ENCODE measurements at places on chromosomes 7 and 10.

- DNase-seq = no peak
These were observed 9.4 kb downstream of the DLX5 start for GRCh38 chr7:97015279-97015678.

DNA sequence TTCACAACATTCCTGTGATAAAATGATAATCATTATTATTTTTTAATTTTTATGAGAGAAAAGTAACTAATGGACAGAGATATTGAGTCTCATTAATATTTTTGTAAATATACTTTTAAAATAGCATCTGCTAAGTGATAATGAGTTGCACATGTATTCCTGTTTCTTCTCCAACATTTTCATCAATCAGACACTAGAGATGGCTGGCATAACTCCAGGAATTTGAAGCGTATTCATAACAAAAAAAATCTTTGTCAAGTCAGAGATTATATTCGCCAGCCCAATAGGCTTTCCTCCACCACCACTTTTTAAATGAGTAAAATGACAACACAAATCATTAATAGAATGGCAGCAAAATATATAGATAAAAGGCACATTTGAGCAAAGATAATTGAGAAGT is 524.0 kb upstream of the KCND2 start:
- DNase-seq = no peak

DNA sequence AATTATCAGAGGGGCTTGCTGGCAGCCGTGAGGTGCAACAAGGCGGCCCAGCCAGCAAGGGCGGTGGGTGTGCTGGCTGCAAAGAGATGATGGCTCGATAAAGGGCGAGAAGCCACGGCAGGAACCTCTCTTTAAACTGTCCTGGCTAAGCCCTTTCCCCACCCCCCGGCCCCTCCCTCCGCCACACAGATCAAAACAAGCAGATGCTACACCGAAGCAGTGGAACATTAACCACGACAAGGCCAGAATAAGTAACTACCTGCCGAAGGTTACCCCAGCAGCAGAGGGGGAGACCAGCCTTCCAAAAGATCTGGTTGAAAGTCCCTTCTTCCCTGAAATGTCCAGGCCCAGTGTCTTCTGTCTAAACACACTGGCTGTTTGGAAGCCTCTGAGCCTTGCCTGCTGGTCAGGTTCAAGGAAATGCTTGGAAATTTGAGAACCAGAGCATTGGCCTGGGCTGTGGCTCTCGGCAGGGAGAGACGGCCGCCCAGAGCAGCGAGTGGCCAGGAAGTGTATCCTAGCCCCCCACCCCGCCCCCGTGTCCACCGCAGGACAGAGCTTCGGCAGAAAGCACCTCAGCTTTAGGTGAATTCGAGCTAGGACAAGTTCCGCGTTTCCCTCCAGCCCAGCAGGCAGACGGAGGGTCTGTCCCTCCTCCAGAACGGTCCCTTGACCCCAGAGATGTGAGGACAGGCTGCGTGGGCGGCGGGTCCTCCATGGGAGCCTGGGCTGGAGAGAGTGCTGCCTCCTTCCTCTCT is 2.1 kb downstream of the FAM20C start:
- DNase-seq = no peak

DNA sequence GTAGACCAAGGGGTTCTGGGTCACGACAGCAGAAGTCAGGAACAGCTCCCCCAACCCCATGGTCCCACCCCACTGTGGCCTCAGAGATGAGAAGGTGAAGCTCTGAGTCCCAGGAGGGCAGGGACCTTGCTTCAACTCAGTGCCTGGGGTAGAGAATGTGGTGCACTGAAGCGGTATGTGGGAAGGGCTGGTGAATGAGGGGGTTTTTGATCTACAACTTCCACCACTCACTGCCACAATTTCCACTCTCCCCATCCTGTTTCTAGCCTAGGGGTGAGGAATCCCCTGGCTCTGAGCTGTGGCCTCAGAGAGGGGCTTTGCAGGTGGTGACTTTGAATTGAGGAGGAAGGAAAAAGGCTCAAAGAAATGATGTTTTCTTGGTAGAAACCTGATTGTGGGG is 44.9 kb upstream of the TOMM7 start:
- no peak for DNase-seq

All from BE2C (cell line).